Thymus (tissue), 14 donors: ENCODE measurements at places on chromosomes 2 and 18. TPM values are rescaled to one million over a fixed set of nuclear protein-coding genes. Genes with fewer than 3 reads are reported as not detected.

The MOB1A gene
- total RNA-seq = 104 TPM

The CIDEA gene
- total RNA-seq = 0.05 TPM

The CD226 gene
- total RNA-seq = 16.7 TPM

DNA sequence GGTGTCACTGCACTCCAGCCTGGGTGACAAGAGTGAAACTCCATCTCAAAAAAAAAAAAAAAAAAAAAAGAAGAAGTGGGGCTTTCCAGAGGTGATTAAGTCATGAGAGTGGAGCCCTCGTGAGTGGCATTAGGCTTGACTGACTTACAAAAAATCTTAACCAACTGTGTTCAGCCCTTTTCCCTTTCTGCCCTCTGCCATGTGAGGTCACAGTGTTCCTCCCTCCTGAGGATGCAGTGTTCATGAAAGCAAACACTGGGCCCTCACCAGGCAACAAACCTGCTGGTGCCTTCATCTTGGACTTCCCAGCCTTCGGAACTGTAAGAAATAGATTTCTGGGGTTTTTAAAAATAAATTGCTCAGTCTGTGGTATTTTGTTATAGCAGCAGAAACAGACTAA is 37.0 kb upstream of the METTL21A start:
- H3K27ac ChIP-seq = no peak overlapping the region
- DNase-seq = no peak
- no peaks in the 10 kb centered on the region for H3K36me3 ChIP-seq
- H3K4me1 ChIP-seq = no peaks in the 10 kb centered on the region
- no peaks in the 10 kb centered on the region for H3K27me3 ChIP-seq

- peaks cover 17% of the 10 kb centered on the region for H3K36me3 ChIP-seq
- no peaks in the 10 kb centered on the region for H3K4me1 ChIP-seq
- H3K4me3 ChIP-seq = no peak overlapping the region
- no peaks in the 10 kb centered on the region for H3K27me3 ChIP-seq
Measured at GRCh38 chr2:241762933-241763369, 13.7 kb upstream of the GAL3ST2 start.

DNA sequence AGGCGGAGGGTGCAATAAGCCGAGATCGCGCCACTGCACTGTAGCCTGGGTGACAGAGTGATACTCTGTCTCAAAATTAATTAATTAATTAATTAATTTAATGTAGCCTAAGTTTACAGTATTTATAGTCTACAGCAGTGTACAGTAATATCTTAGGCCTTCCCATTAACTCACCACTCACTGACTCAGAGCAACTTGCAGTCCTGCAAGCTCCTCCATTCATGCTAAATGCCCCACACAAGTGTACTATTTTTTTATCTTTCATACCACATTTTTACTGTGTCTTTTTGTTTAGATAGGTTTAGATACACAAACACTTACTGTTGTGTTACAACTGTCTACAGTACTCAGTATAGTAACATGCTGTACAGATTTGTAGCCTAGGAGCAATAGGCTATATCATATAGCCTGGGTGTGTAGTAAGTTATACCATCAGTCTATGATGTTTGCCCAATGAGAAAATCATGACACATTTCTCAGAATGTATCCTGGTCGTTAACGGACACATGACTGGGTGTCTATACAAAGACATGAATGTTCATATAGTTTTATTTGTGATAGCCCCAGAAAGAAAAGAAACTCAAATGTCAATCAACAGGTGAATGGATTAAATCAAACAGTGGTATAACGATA is 15.8 kb upstream of the RNU2-63P start:
- peaks cover 8% of the 10 kb centered on the region for H3K36me3 ChIP-seq
- no peak overlapping the region for H3K27ac ChIP-seq
- H3K4me3 ChIP-seq = no peak overlapping the region
- H3K4me1 ChIP-seq = no peaks in the 10 kb centered on the region
- H3K27me3 ChIP-seq = no peaks in the 10 kb centered on the region

DNA sequence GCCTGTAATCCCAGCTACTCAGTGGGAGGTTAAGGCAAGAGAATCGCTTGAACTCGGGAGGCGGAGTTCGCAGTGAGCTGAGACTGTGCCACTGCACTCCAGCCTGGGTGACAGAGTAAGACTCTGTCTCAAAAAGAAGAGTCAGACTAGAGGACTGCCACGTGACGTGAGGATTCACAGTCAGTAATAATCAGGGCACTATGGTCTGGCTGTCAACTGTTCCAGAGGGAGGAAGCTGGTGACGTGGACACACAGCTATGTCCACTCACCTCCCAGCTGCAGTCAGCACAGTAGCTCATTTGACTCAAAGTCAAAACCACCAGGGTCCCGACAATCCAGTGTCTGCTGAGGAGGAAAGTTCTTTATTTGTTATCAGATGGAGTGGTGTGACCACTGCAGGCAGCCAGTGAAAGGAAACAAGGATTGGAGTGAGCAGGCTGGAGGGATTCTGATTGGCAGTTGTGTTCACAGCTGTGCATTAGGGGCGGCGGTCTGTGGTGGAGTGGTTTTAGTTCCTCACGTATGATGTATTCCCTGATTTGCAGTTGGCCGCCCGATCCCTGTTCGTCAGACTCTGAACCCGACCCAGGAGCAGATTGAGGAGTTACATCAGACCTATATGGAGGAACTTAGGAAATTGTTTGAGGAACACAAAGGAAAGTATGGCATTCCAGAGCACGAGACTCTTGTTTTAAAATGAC is 37.9 kb downstream of the MOGAT1 start:
- H3K4me3 ChIP-seq = no peak overlapping the region
- DNase-seq = no peak
- no peak overlapping the region for H3K27ac ChIP-seq
- H3K4me1 ChIP-seq = peaks cover 12% of the 10 kb centered on the region
- no peaks in the 10 kb centered on the region for H3K27me3 ChIP-seq
- H3K36me3 ChIP-seq = no peaks in the 10 kb centered on the region

- H3K4me1 ChIP-seq = peaks cover 42% of the 10 kb centered on the region
- H3K4me3 ChIP-seq = no peak overlapping the region
- no peak for DNase-seq
- H3K36me3 ChIP-seq = no peaks in the 10 kb centered on the region
- H3K27ac ChIP-seq = peak overlapping the region; percentile 64
Measured at GRCh38 chr2:217935235-217935879, 67.4 kb downstream of the TNS1 start.

- peaks cover 44% of the 10 kb centered on the region for H3K27me3 ChIP-seq
- H3K4me1 ChIP-seq = peaks cover 7% of the 10 kb centered on the region
- H3K27ac ChIP-seq = no peak overlapping the region
- H3K36me3 ChIP-seq = no peaks in the 10 kb centered on the region
- peak overlapping the region; percentile 67 for H3K4me3 ChIP-seq
Measured at GRCh38 chr2:175004730-175004979, 526 bp downstream of the CHN1 start.

GRCh38 chr2:175282300-175282699 is 100.8 kb upstream of the ATP5MC3 start:
- H3K36me3 ChIP-seq = no peaks in the 10 kb centered on the region
- no peak for DNase-seq
- peaks cover 5% of the 10 kb centered on the region for H3K27me3 ChIP-seq
- no peaks in the 10 kb centered on the region for H3K4me1 ChIP-seq
- no peak overlapping the region for H3K27ac ChIP-seq

- DNase-seq = no peak
- no peak overlapping the region for H3K27ac ChIP-seq
- no peaks in the 10 kb centered on the region for H3K4me1 ChIP-seq
- H3K4me3 ChIP-seq = no peak overlapping the region
Measured at GRCh38 chr18:22102953-22103646, 66.3 kb upstream of the GATA6 start.

- H3K4me3 ChIP-seq = no peak overlapping the region
- no peaks in the 10 kb centered on the region for H3K36me3 ChIP-seq
- no peaks in the 10 kb centered on the region for H3K4me1 ChIP-seq
- no peak for DNase-seq
- no peaks in the 10 kb centered on the region for H3K27me3 ChIP-seq
Measured at GRCh38 chr2:157056200-157056676, 201.3 kb upstream of the GALNT5 start.

GRCh38 chr18:27235218-27235870 is 50.2 kb upstream of the CHST9 start:
- no peak overlapping the region for H3K4me3 ChIP-seq
- H3K27ac ChIP-seq = no peak overlapping the region
- no peaks in the 10 kb centered on the region for H3K4me1 ChIP-seq
- H3K36me3 ChIP-seq = no peaks in the 10 kb centered on the region
- H3K27me3 ChIP-seq = no peaks in the 10 kb centered on the region
- no peak for DNase-seq
